Stomach (tissue), 19 donors: ENCODE measurements at places on chromosomes 1 and 21.

DNA sequence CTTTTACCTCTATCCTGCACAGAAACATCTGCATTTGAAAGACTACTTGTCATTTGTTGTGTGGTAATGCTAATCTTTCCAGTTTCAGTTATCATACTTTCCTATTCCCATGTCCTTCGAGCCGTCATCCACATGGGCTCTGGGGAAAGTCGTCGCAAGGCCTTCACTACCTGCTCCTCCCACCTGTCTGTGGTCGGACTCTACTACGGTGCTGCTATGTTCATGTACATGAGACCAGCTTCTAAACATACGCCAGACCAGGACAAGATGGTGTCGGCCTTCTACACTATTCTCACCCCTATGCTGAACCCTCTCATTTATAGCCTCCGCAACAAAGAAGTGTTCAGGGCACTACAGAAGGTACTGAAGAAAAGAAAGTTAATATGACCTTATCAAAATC lies 8.3 kb downstream of the OR2M4 start:
- no peak for DNase-seq

GRCh38 chr1:175072099-175072951 lies 4.7 kb downstream of the TNN start:
- DNase-seq = no peak

DNA sequence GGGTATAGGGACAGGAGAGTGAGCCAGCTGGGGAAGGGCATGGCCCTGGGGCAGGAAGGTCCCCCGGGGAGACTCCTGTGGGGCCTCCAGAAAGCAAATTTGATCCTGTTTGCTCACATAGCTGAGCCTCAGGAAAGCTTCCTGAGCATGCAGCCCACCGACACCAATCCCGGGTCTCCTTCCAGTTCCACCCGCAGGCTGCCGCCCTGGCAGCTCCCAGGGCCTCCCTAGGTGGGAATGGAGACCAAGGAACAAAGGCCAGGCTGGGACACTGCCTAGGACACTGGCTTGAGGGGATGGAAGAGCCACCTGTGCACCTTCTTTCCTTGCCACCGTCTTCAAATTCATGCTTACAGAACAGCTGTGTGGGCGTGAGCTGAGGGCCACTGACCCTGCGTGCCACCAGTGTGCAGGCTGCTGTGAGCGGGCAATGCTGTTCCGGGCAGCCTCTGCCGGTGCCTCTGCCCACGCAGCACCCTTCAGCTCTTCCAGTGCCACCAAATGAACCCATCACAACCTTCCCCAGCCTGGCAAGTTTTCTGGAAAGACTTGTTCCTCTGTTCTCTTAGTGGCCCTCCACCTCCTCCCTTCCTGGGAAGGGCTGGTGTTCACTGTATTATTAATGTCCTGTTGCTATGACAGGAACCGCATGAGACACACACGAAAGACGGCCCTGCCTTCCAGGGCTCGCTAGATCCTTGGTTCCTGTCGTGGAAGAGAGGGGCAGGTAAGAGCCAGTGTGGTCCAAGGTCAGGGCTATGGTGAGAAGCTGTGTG lies 53.6 kb downstream of the ACBD3 start:
- peak; percentile 74 for DNase-seq

- no peak for DNase-seq
Observed at GRCh38 chr1:116417678-116418077, 44.6 kb downstream of the ATP1A1 start.

DNA sequence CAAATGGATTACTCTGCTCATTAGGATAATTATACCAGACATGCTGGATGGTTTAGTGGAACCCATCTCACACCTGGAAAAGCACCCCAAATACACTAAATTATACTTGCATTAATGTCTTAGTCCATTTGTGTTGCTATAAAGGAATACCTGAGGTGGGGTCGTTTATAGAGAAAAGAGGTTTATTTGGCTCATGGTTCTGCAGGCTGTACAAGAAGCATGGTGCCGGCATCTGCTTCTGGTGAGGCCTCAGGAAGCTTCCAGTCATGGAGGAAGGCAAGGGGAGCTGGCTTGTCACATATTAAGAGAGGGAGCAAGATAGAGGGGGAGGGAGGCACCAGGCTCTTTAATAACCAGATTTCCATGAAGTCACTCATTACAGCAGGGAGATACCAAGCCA lies 95.6 kb downstream of the MT1HL1 start:
- DNase-seq = no peak

DNA sequence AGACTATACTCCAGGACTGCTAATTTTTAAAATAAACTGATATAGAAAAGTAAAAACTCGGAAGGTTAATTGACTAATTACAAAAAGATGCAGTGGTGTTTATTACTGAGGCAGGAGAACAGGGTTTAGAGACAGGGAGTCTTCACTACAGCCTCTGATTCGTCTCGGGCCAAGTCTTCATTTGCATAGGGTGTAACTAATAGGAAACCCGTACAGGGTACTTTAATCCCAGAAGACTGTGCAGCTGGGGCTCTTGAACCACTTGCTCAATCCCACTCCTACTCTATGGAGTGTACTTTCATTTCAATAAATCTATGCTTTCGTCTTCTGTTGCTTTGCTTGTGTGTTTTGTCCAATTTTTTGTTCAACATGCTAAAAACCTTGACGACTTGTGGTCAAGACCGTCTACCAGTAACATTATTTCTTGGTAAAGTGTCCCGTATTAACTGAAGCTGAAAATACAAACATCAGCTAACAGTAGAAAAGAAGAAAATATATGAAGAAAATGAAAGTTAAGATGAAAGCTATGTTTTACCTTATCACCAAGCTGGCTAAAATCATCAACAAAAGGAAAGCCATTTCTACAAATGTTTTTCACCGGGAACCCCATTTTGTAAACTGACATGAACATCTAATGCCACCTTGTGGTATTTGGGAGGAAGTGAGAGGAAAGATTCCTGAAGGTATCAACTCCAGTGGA lies 8.0 kb downstream of the SDHB start:
- DNase-seq = no peak

DNA sequence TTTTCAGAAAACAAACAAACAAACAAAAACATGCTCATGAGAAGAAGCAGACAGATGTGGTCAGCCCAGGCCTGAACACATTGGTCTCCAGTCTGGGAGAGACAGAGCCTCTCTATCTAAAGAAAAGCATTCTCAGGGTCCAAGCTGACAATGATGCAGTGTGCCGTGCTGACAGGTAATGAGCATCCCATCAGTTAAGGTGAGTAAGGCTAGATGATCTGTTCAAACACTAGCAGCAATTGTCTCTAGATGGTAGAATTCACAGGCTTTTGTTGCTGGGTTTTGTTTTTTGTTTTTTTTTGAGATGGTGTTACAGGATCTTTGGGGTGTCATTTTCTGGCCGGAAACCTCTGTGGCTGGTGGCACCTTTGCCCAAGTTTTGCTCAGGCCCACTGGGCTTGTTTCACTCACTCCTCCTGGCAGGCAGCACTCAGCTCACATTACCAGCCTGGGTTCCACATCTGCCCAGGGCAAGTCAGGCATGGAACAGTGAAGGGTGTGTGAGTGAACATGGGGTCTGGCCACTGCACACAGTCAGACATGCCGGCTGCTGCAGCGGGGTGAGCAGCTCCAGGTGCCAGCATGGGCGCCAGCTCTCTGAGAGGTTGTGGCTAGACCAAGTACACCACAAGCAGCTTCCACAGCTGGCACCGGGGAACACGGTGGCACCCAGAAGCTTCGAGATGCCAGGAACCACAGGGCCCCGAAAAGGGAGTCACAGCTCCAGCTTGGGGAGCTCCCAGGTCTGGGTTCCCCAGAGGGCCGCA lies 2.5 kb upstream of the C1QA start:
- no peak for DNase-seq

DNA sequence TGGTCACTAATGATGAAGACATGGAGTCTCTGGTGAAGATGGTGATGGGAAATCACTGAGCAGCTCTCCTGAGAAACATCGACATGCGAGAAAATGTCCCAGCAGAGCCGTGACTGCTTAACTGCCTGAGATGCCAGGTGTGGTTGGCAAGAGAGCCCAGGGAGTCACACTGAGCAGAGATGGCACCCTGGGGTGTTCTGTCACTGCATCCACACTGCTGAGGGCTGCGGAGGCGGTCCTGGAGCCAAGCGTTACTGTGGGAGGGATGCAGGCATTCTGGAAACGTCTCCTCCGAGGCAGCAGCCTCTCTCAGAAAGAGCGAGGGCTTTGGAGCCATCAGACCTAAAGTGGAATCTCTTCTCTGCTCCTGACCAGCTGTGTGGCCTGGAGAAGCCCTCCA lies 57.2 kb downstream of the EPHB2 start:
- no peak for DNase-seq

GRCh38 chr1:117652421-117652820 lies 46.6 kb downstream of the TENT5C start:
- no peak for DNase-seq

DNA sequence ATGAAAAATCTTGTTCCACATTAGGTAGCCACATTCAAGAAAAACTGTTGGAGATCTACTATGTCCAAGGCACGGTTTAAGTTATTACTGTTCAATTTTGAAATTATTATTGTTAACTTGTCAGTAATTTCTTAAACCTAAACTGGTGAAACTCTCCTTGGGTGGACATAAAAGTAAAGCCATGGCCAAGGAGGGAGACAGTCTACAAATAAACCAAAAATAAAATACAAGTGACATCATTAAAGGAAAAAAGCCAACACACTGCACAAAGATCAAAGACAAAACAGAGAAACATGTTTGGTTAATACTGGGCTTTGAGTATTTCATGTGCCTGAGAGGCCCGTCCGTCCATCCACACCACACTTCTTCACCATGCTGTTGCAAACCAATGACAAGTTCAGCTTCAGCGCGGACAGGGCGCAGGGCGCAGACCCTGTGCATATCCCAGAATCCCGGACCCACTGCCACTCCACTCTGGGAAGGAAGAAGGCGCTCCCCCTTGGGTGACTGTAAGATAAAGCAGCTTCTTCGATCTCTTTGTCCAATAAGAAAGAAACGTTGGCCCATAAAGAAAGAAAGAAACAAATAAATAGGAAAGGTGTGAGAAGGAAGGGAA lies 918 bp upstream of the RASAL2 start:
- DNase-seq = peak; percentile 26

DNA sequence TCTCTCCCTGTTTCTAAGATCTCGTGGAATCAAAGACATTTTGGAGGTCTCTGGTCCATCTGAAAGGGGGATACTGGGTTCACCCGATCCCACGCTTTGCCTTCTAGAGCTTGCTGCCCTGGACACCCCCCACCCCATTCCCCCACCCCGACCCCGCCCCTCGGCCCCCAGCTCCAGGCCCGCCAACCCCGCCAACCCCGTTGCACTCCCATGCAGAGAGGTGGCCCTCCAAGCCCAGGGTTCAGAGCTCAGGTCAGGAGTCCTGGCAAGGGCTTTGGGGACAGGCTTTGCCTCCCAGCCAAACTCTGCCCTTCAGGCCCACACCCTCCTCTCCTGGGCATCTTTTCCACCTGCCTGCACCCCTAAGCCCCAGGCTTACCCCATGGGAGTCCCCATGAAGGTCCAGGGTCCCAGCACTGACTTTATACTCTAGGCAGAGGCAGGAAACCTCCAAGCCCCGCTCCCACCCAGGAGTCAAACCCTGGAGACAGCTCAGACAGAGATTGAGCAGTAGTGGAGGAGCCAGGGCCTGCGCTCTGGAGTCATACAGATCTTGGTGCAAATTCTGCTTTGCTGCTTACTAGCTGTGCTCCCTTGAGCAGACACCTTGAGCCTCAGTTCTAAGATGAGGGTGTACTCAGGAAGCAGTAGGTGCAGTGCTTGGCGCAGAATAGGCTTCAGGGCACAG lies 155.9 kb downstream of the FOXD2 start:
- DNase-seq = no peak

- no peak for DNase-seq
Observed at GRCh38 chr1:40808909-40809308, 25.3 kb downstream of the KCNQ4 start.

DNA sequence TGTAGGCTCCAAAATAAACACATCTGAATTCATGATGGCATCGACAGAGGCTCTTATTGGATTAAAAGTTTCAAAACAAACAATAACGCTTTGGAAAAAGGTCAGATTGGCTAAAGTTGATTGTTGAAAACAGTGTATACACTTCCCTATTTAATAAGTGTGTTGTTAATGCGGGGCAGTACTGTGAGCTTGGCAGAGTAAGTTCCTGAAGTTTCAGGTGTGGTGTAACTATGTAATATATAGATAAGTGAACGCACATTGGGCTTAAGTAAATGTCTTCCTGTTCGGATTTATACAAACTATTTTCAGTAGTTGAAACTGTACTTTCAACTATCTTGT lies 810 bp downstream of the ZBTB37 start:
- no peak for DNase-seq

- DNase-seq = no peak
Observed at GRCh38 chr1:201361652-201362504, 15.6 kb downstream of the TNNT2 start.

DNA sequence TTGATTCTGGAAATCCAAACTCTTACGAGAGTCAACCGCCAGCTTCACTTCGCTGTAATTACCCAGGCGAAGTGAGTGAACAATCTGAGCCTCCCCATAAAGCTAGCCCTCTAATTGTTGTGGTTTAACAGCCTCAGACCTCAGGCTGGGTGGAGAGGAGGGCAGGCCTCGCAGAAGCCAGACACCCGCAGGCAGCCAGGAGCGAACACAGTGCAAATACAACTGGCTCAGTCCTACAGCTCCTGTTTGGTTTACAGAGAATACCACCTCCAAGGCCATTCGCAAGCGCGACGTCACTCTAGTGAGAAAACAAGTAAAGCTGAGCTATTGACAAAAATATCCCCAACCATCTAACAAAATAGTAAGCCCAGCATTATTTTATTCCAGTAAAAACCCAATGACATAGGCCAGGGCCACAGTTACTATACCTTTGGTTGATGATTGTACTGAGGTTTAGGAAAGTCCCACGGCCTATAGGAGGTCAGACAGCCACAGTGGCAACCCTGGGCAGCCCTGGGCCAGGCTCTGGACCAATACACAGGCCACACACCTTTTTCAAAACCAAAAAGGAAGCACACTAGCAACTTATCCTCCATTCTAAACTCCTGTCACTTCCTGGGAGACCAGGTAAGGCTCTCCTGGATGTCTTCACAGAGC lies 163.3 kb downstream of the ETS2 start:
- DNase-seq = no peak

- DNase-seq = no peak
Observed at GRCh38 chr1:20785907-20786252, 1.2 kb downstream of the HP1BP3 start.

DNA sequence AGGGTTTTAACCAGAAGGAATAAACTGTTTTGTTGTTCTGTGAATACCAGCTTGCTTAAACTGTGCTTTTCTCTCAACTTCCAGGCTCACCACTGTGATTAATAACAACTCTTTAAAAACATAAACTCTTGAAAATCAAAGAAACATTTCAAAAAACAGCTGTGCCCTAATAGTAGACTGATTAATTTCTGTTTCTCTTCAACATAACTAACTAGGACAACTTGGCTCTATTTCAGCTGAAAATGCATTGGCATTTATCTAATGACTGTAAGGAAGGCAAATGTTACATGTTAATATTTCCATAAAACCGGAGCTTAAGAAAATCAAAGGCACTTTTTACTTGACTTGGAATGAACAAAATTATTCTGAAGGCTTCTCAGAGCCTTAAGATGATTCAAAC lies 656.1 kb upstream of the NEGR1 start:
- DNase-seq = no peak
